AG10803 (cell line): ENCODE measurements at places on chromosomes 7 and 10.
A peak's percentile ranks its signal among the peaks of the same experiment; 100 is the strongest.

GRCh38 chr7:73774923-73775322, 4.9 kb upstream of the CLDN3 start:
- peak; percentile 19 for DNase-seq

DNA sequence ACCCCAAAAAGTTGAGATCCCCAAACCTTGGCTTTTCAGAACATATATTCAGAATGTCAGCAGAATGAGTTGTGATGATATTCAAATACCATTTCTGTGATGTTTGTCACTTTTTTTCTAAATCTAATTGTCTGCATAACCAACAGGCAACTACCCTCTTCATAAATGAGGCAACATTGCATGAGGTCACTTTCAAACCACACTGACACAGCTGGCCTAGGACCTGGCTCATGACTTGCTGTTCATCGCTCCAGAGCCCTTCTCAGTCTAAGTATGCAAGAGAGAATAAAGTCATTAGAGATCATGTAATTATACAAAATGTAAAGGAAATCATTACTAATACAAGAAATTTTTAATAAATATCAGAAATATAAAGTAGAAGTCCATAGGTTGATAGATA, 681.9 kb downstream of the GRM8 start:
- DNase-seq = no peak

DNA sequence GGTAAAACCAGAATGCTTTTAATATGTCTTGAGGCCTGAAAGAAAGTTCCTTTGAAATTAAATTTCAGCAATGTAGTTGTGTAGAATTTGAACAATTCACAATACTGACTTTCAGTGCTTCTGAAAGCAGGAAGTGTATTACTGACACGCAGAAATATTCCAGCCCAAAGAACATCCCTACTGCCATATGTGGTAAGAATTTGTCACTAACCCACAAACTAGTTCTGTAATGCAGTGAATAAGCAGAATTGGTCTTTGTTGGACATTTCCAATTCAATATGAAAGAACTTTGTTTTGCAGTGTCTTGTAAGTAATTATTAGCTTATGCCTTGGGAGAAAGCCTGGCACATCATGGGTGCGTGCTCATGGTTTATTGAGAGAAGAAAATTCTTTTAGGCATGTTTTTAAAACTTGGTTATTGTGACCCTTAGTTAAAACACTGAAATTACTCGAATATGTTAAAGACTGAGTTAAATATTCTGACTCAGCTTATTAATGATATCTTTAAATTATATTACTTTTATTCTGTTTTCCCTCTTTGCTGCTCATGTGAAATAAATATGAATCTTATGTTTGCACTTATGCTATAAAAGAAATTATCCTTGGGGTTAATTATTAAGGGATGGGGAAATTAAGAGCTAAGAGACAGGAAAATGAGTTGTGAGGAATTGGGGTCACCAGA, 33.4 kb downstream of the PTPN12 start:
- DNase-seq = peak; percentile 92

DNA sequence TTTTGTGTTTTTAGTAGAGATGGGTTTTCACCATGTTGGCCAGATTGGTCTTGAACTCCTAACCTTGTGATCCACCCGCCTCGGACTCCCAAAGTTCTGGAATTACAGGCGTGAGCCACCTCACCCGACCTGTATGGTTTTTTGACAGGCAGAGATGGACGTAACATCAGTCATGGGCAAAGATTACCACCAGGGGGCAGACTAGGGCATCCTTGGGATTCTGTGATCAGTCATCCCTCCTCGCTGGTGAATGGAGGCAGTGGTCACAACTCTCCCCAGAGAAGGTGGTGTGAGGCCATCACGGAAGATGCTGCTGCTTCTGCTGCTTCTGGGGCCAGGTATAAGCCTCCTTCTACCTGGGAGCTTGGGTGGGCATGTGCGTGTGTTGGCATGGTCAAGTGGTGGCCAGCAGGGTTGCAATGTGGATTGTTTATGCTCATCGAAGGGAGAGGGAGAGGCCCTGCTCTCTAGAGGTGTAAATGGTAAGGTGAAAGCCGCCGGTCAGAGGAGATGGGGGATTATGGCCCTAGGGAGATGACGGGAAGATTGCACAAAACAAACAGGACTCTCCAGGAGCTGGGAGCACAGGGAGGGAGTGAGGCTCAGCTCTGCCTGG, 122.7 kb upstream of the PRSS1 start:
- DNase-seq = peak; percentile 10

- DNase-seq = no peak
These were observed 292.9 kb downstream of the LHFPL3 start for GRCh38 chr7:104621321-104621720.

GRCh38 chr7:33039257-33039902, 23.2 kb downstream of the NT5C3A start:
- no peak for DNase-seq

GRCh38 chr10:20596911-20597310, 300.2 kb downstream of the NEBL start:
- DNase-seq = peak; percentile 74

GRCh38 chr10:12945690-12946359, 55.7 kb downstream of the CCDC3 start:
- DNase-seq = no peak

DNA sequence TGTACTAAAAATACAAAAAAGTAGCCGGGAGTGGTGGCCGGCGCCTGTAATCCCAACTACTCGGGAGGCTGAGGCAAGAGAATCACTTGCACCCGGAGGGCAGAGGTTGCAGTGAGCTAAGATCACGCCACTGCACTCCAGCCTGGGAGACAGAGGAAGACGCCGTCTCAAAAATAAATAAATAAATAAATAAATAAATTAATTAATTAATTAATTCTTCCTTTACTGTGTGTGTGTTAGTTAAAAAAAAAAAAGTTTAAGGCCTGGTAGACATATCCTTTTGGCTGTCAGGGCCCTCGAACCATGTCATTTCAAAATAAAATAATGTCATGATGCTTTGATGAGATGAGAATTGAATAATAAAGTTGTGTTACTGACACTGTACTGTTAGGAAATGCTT, 81.3 kb downstream of the ZNF467 start:
- DNase-seq = no peak

GRCh38 chr7:47422611-47423010, 159.3 kb downstream of the TNS3 start:
- DNase-seq = peak; percentile 16

DNA sequence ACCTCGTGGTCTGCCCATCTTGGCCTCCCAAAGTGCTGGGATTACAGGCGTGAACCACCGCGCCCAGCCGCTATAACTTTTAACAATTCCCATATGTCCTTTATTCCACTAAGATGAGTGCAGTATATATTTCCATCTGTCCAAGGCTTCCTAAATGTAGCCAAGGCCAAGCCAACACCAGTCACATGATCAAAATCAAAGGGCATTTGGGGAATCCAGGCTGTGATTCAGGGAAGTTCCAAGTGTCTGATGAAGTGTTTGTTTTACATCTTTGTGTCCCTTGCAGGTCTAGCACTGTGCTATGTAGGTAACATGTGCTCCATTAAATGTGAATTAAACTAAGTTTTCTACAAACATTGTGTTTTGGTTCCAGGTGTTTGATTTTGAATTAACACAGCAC, 20.8 kb downstream of the AKR1E2 start:
- no peak for DNase-seq

DNA sequence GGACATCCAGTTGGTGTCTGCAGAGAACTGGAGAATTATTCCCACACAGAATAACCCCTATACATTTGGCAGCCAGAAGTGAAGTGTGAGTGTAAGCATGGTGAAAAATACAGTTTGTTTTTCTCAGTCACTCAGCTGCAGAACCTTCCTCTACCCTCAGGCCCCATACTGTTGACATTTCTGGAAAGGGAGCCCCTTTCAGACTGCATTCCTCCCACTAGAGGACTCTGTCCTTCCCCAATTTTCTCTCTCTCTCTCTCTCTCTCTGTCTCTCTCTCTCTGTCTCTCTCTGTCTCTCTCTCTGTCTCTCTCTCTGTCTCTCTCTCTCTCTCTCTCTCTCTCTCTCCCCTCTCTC, 86.8 kb upstream of the STEAP1B start:
- peak; percentile 61 for DNase-seq

- no peak for DNase-seq
These were observed 55.3 kb upstream of the GTF2IRD1 start for GRCh38 chr7:74398426-74398825.

DNA sequence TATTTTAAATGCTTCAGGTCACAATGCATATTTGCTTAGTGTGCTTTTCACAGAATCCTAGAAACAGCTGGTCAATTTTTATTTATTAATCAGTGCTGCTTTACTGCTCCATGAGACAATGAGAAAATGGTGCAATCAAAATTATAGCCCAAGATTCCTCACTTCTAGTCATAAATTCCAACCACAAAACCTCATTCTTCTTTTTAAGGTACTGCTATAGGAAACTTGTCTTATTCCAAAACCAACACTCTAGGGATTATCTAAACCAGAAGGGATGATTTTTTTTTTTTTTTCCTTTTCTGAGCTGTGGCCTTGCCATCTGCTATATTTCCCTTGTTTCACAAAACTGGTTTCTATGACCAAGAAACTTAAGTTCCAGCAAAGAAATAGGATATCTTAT, 64.0 kb upstream of the SEMA3A start:
- peak; percentile 90 for DNase-seq

GRCh38 chr10:53487019-53487983, 714.7 kb upstream of the MBL2 start:
- no peak for DNase-seq

- DNase-seq = no peak
These were observed 11.5 kb upstream of the SH2B2 start for GRCh38 chr7:102275123-102275703.

- peak; percentile 46 for DNase-seq
These were observed 93.0 kb upstream of the IL6 start for GRCh38 chr7:22633954-22634474.

GRCh38 chr7:132785870-132786269, 209.6 kb upstream of the PLXNA4 start:
- DNase-seq = no peak

- DNase-seq = no peak
These were observed 347.4 kb downstream of the RPS24 start for GRCh38 chr10:78381107-78381506.

DNA sequence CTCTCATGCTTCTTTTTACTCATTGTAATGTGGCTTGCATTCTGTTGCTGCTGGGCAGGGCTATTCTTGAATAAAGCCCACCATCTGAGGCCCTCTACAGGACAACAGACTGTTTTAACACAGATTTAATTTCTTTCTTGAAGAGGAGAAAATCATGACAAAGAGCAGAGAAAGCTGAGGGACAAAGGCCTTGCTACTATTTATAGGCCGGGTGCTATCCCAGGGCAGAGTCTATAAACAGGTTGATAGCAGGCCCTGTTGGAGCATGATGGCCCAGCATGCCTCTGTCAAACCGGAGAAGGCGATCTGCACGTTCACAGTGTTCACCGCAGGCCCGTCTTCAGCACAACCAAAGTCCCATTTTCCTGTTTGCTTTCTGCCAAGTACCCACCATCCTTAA, 3.0 kb downstream of the VIPR2 start:
- DNase-seq = no peak

GRCh38 chr7:33040803-33041516, 21.6 kb downstream of the NT5C3A start:
- no peak for DNase-seq

DNA sequence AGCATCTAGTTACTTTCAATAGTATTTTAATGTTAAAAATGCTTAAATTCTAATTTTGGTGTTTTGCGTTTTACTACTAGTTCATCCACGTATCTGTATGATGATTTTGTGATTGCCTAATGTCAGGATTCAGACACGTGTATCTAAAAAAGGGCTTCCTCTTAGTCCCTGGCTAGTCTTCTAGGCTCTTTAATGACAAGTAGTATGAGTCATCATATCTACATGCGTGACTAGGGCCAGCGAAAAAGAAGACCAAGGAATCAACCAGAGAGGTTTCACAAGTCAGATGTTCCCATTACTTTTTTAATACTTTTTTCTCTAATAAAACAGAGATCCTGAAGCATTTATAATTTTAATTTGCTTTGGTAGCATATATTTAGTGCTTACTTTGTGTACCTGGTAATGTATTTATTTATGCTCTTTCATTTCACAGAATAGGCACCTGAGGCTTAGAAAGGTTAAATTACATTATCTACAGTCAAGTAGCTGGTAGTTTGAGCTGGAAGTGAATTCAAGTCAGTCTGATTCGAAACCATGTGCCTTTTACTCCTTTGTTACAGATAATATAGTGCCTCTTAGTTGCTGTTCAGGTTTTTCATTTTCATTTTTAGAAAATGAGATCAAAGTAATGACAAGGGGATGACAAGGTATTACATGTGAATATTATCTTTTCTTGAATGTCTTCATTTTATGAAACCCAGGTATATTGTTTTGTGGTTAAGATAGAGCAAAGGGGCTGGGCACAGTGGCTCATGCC, 140.3 kb downstream of the FOXP2 start:
- DNase-seq = peak; percentile 68

DNA sequence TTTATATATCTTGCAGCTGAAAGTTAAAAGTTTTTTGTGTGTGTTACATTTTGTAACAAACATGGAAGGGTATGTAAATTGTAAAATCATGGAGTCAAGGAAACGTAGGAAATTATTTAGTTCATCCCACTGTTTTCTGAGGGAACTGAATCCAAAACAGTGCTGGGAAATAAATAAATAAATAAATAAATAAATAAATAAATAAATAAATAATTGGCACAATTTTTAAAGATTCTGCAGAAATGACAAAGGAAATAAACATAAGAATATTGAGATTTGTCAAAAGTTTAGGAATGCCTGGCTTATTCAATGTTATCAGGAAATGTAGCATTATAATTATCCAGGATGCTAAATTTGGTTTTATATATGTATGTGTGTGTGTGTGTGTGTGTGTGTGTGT, 91.4 kb upstream of the AGBL3 start:
- DNase-seq = no peak

DNA sequence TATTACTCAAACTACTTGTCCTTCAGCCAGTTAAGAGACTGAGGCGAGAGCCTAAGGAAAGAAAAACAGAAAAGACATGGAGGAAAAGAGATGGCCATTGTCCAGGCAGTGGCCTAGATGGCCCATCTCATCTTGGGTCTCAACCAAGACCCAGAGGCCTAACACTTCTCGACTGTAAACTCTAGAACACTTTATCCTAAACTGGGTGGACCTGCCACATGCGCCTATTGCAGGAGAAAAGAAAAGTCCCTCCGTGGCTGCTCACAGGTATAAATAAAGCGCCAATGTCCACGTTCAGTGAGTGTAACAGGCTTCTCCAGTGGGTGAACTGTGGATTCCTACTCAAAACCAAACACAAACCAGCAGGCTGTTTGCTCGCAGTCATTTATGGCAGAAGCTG, 92.7 kb upstream of the DDC start:
- no peak for DNase-seq

DNA sequence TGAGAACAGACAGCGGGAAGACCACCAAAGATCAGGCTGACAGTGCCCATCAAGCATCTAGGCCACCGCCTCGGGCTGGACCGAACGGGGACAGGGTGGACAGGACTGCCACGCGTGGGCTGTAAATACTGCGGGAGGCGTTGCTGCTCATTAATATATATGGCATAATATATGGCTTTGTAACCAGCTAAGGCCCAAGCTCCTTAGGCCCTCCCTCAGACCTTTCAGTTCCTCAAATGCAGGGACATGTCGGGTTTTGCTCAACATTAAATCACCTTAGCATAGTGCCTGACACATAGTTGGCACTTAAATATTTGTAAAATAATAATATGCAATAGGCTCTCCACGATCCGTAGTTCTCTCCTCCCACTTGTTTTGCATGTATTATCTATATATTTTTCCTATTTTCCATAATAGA, 402 bp upstream of the TMEM168 start:
- DNase-seq = no peak
